ENCODE measurements at places on chromosomes 5 and 9.

DNA sequence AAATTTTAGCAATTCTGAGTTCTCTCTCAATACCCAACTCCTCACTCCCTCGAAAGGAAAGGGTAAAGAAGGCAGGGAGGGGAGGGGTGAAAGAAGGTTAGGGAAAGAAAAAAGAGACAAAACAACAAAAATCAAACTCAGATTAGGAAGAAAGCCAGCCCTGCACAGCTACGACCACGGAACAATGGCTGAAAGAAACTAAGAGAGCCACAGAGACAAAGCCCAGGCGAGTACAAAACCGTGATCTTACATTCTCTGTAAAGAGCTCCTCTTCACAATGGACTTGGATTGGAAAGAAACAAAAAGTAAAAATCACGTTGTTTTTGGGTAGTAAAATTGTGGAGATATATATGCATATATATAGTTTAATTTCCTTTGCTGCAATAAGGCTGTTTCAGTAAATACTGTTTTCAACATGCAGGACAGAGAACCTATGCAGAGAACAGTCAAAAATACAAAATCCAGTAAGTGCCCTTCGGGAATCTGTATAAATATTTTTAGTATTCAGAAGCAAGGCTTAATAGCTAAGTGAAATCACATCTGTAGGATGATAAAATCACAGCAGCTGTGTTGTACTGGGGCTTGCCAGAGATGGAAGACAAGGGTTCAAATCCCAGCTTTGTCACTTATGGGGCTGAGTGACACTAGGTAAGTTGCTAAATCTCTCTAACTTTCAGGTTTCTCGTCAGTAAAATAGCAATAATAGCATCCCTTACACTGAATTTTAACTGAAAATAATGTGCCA lies 16.9 kb downstream of the PSMB7 start:
- no peak for DNase-seq

DNA sequence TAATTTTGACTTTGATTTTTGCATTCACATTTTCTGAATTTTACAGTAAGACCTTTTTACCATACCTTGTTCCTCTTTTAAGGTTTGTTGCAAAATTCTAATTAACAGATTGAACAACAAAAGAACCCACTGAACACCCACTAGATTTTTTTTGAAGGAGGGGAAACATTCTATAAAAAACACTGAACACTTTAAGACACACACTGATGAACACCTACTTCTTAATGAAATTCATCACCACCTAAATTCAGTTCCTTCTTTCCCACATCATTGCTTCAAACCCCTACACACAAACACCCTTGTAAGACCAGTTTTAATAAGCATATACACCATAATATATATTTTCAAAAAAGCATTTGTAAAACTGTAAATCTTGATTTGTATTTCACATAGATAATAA lies 559.0 kb upstream of the MEF2C start:
- DNase-seq = no peak

- DNase-seq = no peak
Measured at GRCh38 chr5:55625589-55625909, 86.6 kb downstream of the SLC38A9 start.

GRCh38 chr5:11482011-11482410 lies 422.2 kb downstream of the CTNND2 start:
- no peak for DNase-seq

- no peak for DNase-seq
Measured at GRCh38 chr5:142669477-142669876, 16.4 kb downstream of the FGF1 start.

DNA sequence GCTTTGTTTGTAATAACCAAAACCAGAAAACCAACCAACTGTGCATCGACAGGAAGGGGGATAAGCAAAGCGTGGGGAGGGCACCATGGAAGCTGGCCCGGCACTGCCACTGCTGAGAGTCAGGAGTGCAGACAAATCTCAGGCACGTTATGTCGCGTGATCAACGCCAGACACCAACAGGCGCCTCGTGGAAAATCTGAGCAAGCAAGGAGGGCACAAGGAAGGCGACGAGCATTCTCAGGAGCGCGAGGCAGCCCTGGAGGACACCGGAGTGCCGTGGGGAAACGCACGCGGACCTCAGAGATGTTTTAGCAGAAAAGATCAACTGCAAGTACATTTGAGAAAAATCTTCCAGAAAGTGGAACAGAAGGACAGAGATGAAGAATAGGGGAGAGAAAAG lies 15.1 kb upstream of the NSMF start:
- no peak for DNase-seq

DNA sequence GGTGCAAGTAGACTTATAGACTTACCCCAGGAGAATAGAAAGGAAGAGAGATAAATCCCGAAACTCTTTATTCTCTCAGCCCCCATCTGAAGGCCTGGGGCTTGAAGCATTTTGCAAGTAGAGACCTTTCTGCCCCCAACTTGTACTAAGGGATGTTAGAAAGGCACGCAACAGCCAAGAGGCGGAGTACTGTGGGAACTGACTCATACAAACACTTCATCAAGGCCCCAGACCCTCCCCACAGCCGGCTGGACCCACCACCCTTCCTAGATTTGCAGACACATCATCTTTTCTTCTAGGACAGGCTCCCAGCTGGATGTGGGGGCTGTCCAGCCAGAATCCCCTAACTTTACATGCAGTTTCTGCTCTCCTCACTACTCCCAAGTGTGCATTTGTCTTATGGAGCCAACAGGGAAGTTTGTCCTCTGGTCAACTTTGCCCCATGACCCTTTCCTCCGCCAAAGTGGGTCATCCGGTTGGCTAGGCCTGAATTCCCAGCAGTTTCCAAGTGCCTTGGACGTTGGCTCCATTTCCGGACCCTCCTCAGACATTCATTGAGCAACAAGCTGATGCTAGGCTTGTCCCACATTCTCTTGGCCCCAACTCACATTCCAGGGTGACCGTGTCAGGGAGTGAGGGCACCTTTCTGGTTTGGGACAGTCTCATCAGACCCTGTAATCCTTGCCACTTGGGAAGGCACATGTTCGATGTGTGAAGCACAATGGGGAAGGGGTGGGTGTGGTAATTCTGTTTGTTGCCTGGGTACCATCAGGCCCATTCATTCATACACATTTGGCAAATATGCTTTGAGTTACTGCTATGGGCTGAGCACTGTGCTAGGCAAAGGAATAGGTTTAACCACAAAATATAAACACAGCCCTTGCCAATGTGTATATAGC lies 64.6 kb downstream of the ABLIM3 start:
- no peak for DNase-seq

DNA sequence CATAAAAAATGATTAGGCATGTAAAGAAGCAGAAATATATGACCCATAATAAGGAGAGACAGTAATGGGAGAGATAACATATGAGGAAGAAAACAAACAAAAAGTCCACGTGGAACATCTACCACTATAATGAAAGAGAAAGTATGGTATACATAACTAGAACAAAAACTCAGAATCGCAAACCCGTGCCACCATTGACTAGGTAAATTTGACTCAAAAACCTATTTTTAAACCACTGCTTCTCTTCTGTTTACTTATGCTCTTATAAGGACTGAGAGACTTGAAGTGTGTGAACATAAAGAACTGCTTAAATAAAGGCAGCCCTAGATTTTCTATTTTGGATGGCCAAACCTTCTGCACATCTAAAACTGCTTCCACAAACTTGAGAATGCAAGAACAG lies 330.7 kb downstream of the CAAP1 start:
- no peak for DNase-seq

DNA sequence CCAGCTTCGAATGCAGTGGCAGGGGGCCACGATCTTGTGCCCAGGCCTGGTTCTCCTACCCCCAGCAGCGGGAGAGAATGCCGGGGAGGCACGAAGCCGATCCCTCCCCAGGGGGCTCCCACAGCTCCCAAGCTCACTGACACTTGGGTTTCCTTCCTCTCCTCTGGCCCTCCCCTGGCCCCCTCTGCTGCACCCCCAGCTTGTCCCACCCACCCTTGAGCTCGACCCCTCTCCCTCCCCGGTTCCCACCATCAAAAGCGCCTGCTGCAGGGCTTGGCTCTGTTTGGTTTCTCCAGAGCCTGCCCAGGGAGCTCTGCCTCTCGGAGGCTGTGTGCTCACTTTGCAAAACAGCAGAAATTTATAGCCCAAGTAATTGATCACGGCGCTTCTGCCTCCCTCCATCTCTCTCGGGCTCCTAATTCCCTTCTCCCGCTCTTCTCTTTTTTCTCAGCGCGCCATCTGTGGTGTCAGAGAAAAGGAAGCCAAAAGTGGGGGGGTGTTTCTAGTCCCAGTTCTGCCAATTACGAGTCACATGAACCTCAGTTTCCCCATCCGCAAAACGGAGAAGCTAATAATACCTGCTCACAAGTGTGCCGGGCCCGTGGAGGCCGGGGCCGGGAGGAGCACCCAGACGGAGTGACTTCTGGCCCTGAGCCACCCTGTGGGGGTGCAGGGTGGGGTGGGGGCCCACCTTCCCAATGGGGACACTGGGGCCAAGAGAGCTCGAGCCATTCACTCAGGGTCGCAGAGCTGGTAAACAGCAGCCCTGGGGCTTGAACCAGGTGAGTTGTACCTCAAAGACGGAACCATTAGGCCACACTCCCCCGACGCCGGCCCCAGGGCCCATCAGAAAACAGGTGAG lies 141.2 kb upstream of the IER5L start:
- DNase-seq = no peak

DNA sequence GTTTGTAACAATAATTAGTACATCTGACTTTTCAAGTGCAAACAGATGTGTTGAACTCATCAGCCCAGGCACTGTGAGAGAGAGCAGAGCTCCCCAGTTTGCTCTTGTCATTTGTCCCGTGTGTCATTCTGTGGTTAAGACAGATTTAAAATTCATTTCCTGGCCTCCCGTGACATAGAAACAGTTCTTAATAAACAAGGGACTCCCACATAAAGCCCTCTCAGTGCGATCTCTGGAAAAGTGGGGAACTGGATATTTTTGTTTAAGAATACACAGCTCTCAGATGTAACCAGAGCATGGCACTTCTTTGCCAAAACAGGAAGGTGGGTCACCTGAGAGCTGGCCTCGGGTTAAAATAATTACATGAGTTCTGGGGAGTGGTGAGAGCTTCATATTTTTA lies 58.6 kb downstream of the PRKACG start:
- DNase-seq = no peak

GRCh38 chr9:114174876-114175771 lies 19.8 kb downstream of the COL27A1 start:
- DNase-seq = no peak

GRCh38 chr5:154190595-154191304 lies at the start of gene GALNT10:
TSS of gene GALNT10 (plus strand) at chr5:154190733. CDS start at chr5:154190867, 134 bp downstream.
- DNase-seq = no peak

DNA sequence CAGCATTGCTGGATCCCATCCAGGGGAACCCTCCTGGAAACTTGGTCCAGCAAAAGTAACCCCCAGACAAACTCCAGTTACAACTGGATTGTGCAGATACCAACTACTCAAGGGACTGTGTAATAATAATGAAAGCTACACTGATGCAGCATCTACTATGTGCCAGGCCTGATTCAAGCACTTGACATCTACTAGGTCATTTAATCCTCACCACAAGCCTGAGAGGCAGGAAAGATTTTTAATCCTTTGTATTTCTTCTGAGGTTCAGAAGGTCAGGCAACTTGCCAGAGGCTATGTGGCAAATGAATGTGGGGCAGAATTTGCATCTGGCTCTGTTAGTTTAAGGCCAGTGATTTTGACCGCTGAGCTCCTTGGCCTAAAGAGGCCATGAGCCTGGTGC lies 29.5 kb upstream of the FOXI1 start:
- no peak for DNase-seq

DNA sequence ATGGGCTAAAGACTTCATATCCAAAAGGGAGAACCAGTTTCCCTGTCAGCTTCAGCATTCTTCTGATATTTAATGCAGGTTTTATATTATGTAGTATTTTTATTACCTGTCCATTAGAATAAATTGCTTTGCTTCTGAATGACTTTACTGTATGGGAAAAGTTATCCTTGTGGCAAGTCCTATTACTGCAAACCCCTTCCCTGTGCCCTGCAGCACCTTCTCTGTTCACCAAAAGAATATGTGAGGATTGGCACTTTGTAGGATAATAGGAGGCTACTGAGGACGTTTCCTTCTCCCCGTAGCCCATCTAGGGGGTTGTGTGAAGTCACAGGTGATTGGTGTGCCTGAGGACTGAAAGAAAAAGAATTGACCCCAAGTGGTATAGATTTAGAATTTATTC lies 296.1 kb downstream of the KDM4C start:
- DNase-seq = no peak

GRCh38 chr5:173001229-173001841 lies 17.8 kb downstream of the ATP6V0E1 start:
- no peak for DNase-seq

DNA sequence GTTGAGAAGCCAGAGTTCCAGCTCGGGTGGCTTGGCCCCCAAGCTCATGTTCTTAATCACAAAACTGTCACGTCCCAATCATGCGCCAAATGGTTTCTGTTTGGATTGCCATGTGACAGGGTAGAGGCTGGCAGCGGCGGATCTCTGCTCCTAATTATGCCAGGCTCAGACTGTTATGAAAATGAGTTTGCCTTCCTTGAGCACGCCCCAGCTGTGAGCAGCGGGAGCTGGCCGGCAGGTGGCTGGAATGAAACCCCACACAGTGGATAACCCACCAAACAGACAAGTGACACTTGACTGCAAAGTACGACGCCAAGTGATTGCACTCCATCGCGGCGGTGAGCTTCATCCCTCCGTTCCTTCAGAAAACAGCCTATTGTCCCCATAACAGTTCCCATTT lies 75.4 kb downstream of the CFAP77 start:
- no peak for DNase-seq

DNA sequence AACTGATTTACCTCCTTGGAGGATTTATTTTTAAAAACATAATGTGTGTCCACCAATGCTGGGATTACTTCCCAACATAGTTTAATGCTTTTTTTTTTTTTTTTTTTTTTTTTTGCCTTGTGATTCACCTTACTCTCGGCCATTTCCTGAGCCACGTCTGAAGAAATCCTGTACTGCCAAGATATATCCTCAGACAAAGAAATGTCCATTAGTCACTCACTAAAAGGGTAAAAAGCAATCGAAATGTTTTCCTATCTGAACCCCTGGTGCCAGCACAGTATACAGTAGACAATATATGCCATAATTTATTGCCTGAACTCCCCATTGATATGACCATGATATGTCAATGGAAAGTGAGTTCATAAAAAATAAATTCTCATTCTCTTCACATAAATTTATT lies 344.1 kb downstream of the BNC2 start:
- DNase-seq = no peak

GRCh38 chr9:14396171-14396570 lies 82.2 kb upstream of the NFIB start:
- DNase-seq = no peak

- DNase-seq = no peak
Measured at GRCh38 chr5:154567155-154567554, 89.1 kb upstream of the HAND1 start.

DNA sequence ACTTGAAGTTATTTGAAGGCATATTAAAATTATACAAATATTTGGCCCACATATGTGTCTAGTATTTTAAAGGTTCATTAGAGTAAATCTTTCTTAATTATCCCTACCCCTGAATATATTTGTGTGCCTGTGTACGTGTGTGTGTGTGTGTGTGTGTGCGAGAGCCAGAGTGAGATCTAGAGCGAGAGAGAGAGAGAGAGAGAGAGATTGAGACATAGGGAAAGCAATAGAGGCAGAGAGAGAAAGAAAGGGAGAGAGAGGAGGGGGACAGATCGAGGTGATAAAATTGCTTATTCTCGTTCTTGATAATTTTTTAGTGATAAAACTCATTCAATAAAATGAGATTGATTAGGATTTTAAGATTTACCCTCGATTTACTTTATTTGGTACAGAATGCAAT lies 47.4 kb downstream of the ADAMTS19 start:
- no peak for DNase-seq
